ENCODE measurements at places on chromosomes 4 and X.

- no peak for DNase-seq
Observed at GRCh38 chr4:25441519-25442117, 64.6 kb downstream of the ANAPC4 start.

- DNase-seq: no peak
Observed at GRCh38 chr4:155411546-155411945, 34.8 kb upstream of the MAP9 start.

GRCh38 chrX:151370906-151371305 lies 26.1 kb upstream of the VMA21 start:
- DNase-seq: no peak

- DNase-seq: no peak
Observed at GRCh38 chrX:12966151-12966550, 8.8 kb upstream of the TMSB4X start.

GRCh38 chr4:1899149-1900086 lies 28.2 kb downstream of the NSD2 start:
- no peak for DNase-seq

DNA sequence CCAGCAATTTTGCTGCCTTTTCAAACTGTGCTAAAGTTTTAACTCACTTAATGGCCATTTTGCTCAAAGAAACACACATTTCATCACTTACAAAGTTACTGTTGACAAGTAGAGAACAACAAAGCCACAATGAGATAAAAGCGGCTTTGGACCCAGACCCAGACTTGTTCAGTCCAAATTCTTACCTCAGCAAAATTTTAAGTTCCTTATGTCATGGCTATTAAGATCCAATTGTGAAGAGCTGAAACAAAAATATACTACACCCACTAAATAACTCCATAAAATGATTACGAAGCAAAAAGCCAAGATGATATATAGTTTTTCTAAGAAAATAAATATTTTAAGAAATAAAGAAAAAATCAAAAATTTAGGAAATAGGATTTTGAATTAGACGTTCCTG lies 137.0 kb upstream of the INPP4B start:
- no peak for DNase-seq

GRCh38 chr4:83546786-83547185 lies 10.9 kb downstream of the GPAT3 start:
- DNase-seq: no peak

- no peak for DNase-seq
Observed at GRCh38 chr4:81120055-81120454, 89.5 kb downstream of the BMP3 start.

GRCh38 chr4:23932901-23933308 lies 43.1 kb upstream of the PPARGC1A start:
- no peak for DNase-seq

DNA sequence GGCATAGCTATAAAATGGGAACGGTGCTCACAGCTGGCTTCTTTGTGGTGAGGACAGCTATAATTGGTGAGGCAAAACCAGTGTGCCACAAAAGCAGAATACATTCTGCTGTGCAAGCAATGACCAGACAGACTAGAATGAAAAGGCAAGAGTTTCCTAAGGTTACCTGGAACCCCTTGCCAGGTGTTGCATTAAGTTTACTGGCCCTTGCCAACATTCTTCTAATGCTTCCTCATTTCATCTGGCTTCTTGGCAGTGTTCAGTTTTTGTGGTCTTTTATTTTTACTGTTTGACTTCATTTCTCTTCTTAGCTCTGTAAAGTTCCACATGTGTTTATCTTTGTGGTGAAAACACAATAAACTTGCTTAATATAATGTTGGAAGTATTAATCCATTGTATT lies 131.4 kb downstream of the PTTG2 start:
- peak; percentile 56 for DNase-seq

DNA sequence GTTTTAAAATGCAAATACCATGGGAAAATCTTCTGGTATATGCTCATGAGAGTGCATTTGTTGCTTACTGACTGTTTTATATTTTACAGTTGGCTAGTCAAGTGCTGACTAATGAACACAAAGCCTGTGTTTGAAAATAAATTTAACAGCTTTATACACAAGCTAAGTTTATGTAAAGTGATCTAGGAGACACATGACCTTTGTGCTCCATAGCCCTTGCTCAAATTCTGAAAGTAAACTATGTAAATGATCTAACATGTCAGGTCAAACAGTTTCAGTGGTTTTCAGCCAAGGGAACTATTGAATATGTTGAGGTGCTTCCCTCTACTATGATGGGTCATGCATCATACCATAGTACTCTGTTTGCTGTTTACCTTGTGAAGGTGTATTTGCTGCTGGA lies 36.7 kb downstream of the DIAPH2 start:
- no peak for DNase-seq

DNA sequence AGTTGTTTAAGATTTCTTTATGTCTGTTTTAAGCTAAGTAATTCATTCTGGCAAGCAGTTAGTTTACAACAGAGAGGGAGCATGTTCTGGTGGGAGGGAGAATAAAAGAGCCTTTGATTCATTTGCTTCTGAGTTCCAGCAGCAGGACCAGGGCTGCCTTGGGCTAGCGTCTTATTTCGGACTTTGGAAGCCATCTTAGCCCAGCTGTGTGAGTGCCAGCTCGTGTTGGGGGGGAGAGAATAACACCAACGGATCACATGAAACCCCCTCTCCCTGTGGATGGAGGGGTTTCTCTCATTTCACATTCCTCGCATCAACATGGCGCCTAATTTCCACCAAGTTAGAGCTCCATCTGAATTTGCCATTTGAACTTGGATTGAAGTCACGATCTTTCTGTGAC lies 7.4 kb downstream of the GAB1 start:
- DNase-seq: no peak

GRCh38 chrX:65578346-65578745 lies 43.8 kb upstream of the LAS1L start:
- DNase-seq: no peak

DNA sequence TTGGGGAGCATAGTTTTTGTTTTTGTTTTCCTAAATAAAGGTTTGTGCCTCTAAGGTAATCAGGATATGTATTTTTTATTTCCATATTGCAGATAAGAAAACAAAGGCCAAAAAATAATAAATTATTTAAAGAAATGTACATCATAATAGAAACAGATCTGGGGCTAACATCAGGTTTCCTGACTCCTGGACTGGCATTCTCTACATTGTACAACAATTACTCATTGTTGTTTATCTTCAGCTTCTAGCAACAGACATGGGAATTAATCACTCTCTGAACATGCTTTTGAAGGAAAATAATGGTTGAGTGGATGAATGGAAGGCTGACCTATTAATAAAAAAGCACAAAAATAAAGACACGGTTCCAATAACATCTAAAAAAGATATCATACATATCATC lies 146.2 kb downstream of the KCNIP4 start:
- no peak for DNase-seq

- DNase-seq: no peak
Observed at GRCh38 chrX:107673933-107674479, 45.7 kb downstream of the PRPS1 start.

GRCh38 chrX:22746081-22746480 lies 253.7 kb upstream of the DDX53 start:
- no peak for DNase-seq

- no peak for DNase-seq
Observed at GRCh38 chrX:24253469-24253868, 60.4 kb downstream of the SUPT20HL2 start.

- DNase-seq: no peak
Observed at GRCh38 chr4:101037938-101038413, 309.4 kb downstream of the PPP3CA start.

DNA sequence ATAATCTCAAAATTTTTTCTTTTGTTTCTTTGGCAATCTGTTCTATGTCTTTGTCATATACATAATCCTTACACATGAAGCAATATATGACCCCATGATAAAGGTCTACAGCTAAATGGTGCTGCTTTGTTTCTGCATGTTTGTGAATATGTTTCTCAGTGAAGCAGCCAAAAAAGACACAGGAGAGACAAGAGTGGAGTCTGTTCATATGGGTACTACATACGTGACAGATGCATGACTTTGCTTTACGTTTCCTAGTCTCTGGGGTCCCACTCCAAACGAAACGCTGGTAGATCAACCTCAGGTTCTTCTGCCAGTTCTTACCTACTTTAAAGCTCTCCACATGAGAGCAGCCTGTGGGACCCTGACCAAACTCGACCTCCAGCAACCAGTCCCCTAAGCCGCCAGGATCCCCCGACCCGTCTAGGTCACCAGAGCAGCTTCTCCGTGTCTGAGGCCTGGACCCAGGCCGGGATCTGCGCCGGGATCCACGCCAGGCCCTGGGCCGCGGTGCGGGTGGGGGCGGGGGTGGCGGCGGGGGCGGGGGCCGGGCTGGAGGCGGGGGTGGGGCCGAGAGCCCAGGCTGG lies 1.5 kb downstream of the USP51 start:
- DNase-seq: no peak

- no peak for DNase-seq
Observed at GRCh38 chrX:15906041-15906943, 51.7 kb upstream of the AP1S2 start.

DNA sequence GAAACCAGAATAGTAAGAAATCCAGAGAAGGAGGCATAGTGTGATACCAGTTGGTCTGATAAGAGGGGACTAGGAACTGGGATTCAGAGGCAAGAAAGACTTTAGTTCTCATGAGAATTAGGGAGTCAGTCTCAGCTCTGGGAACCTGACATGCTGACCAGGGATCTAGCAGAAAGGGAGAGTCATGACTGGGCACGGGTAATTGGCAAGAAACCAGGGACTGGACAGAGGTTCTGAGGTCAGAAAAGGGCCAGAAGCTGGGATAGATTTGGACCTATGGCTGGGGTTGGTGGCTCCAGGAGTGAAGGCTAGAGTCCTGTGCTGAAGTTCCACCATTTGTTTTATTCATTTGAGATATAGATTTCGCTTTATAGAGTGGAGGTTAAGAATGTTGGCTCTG lies 110.2 kb upstream of the C1GALT1C1 start:
- no peak for DNase-seq

GRCh38 chr4:77147079-77147782 lies 9.8 kb upstream of the CCNG2 start:
- DNase-seq: no peak

DNA sequence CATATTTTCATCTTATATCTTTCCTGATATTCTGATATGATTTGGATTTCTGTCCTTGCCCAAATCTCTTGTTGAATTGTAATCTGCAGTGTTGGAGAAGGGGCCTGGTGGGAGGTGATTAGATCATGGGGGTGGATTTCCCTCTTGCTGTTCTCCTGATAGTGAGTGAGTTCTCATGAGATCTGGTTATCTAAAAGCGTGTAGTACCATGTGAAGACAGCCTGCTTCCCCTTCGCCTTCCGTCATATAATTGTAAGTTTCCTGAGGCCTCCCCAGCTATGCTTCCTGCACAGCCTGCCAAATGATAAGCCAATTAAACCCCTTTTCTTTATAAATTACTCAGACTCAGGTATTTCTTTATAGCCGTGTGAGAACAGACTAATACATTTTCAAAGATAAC lies 77.2 kb downstream of the ANKRD50 start:
- no peak for DNase-seq

GRCh38 chr4:3873408-3874027 lies 107.3 kb downstream of the ADRA2C start:
- DNase-seq: no peak

- DNase-seq: no peak
Observed at GRCh38 chrX:10356979-10357378, 200.2 kb downstream of the CLCN4 start.

DNA sequence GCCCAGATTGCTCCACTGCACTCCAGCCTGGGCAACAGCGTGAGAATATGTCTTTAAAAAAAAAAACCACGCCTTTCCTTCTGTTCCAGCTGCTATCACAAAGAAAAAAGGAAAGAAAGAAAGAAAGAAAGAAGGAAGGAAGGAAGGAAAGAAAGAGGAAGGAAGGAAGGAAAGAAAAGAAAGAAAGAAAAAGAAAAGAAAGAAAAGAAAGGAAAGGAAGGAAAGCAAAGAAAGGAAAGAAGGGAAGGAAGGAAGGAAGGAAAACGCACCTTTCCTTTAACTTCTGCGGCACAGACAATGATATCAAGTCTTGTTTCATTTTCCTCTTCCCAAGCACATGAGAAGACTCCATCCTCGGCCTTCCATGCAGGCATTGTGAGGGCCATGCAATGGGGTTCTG lies 107.4 kb upstream of the NOCT start:
- no peak for DNase-seq

- DNase-seq: no peak
Observed at GRCh38 chrX:7444967-7445366, 297.0 kb upstream of the PUDP start.

DNA sequence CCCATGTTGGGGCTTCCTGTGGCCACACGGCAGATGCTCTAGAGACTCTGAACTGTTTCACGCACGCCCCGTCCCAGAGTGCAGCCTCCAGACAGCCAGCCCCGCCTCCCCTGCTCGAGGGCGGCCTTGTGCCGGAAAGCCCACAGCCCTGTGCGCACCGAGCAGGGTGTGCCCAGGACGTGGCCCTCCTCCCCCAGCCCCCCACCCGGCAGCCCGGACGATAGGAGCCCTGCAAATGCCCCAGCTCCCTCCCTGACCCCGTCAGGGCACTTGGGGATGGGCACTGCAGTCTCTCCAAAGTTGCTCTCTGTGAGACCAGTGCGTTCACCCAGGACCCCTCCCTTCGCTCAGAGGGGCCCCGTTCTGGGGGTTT lies 37.3 kb downstream of the ADRA2C start:
- DNase-seq: no peak

DNA sequence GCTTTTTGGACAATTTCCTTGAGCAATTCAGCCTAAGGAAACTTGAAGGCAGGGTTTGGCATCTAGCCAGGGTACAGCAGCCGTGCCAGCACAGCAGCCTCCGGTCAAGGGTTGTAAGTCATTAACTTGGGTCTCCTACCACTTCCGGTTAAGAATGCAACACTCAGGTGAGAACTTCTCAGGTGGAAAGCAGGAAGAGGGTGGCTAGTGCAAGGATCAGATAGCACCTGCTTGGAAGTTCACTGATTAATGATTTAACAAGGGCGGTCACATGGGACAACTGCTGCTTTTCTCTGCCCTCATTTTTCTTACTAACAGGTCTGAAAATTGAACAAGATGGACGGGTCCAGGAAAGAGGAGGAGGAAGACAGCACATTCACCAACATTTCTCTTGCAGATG lies 30.1 kb upstream of the SCOC start:
- no peak for DNase-seq

DNA sequence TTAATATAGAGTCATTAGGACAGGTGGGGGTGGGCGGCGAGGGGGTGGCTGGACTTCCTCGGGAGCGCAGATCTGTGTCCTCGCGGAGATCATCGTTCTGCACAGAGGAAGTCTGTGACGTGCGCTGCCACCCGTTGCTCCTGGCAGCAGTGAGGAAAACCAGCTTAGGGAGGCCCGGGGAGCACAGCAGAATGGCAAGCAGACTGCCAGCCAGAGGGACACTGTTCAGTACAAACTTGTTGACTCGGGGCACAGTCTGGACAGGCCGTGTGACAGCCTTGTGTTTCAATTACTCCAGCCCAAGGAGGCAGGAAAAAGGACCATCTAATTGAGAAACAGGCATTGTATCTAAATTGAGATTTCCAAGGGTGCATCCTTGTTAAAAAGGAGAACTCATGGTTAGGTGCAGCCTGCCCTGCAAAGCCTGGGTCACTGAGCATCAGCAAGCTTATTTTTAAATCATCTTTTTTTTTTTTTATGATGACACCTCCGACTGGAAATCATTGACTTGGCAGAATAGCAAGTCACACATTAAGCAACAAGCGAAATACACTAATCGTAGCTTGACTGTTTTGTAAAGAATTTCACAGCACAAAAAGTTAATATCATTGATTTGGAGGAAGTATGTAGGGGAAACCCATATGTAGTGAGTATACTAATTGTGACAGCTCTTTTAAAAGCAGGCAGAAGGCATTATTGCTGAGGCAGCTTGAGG lies 512.0 kb upstream of the FAT1 start:
- no peak for DNase-seq

GRCh38 chr4:140742838-140743193 lies 13.4 kb downstream of the TBC1D9 start:
- DNase-seq: no peak
